ENCODE measurements at places on chromosomes 3 and 15.

- no peak for DNase-seq
Measured at GRCh38 chr3:47916696-47917095, 99.5 kb downstream of the MAP4 start.

DNA sequence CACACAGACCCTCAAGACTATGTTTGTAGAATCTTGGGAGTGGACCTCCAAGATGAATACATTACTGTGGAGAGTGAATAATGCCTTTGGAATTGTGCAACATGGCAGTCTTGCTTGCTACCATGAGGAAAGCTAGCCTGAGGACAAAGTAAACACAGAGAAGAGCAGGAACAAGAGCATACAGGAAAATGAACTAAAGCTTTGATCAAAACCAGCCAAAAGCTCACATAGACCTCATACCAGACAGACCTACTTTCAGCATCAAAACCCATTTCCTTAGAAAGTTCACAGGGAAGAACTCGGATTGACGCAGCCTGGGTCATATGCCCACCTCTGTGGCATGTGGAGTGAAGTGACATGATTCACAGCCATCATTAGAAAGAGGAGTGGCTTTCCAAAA, 3.3 kb upstream of the RAB8B start:
- DNase-seq = no peak

DNA sequence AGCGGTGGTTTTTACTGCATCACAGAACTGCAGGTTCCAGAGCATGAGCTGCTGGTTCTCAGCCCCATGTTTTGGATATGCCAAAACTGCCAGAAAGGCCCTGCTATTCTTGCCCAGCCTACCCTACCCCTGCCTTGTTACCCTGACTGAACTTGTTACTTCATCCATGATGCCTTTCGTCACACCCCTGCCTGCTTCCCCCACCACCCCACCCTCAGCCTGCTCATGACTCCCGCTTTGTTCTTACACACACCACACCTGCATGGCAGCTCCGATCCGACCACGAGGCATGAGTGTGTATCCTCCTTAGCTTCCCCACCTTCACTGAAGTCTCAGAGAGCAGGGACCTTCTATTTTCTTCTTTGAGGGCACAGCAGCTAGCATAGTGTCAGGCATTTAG, 5.1 kb upstream of the TM4SF1 start:
- DNase-seq = no peak

DNA sequence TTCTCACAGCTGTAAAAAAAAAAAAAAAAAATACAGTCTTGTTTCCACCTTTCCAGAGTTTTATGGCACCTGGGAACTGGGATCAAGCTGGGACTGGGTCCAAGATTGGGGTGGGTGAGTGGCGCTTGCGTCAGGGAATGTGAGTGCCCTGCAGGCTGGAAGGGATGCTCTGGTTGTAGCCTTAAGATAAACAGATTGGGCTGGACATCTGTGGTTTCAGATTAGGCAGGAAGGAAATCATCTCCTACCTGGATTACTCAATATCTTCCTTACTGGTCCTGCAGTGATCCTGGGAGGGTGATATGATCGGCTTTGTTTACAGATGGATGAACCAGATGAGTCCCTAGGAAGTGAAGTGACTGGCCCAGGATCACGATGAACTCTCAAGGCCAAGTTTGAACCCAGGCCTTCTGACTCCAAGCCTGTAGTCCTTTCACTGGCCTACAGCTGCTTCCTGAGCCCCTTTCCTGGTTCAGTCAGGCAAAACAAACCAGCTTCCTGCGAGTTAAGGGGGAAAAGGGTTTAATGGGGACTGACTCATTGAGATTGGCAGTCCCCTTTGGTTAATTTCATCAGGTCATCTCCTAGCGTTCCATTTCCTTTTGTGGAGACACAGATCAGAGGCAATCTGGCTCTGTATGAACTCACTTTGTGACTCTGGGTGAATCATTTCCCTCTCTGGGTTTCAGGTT, 179.8 kb downstream of the THSD4 start:
- peak; percentile 3 for DNase-seq

Data from activated CD4-positive, alpha-beta T cell treated with anti-CD3 and anti-CD28 coated beads, Interleukin-2, amount 50 U/mL, for 16 hours (primary cell).